ENCODE measurements at places on chromosomes 4 and X. TPM values are rescaled to one million over a fixed set of nuclear protein-coding genes. Genes with fewer than 3 reads are reported as not detected.

Gene F8A3
- 8.2 TPM for total RNA-seq

DNA sequence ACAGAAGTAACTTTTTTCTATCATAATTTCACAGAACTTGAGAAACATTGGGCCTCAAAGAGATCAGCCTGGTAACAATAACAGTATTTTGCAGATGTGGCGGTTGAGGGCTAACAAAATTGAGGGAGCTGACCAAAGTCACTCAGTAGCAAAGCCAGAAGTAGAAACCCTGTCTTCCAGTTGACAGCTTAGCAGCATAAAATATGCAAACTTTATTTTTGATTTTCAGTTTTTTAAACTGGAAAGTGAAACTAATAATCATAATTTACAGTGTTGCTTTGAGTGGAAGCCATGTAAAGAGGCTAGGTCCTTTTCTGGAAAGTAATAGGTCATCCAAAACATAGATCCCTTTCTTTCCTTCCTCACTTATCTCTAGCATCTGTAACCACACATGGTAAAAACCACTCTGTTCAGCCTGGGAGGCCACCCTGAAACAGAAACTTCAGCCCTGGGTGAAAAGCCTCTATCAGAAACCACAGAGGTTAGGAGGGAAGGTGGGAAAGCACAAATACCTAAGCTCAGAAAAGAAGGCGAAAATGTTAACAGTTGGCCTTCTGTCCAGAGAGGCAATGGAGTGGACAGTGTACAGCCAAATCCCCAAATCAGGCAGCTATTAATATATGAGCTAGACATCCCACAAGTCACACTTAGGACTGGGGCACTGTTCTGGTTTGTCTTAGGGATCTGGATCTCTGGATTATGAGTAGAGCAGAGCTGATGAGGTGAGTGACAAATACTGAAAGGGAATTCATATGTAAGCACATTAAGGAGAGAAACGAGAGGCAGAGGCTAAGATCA lies 61.1 kb upstream of the ARSJ start:
- peak; percentile 2 for DNase-seq

Gene PDCL2
- total RNA-seq = not detected

DNA sequence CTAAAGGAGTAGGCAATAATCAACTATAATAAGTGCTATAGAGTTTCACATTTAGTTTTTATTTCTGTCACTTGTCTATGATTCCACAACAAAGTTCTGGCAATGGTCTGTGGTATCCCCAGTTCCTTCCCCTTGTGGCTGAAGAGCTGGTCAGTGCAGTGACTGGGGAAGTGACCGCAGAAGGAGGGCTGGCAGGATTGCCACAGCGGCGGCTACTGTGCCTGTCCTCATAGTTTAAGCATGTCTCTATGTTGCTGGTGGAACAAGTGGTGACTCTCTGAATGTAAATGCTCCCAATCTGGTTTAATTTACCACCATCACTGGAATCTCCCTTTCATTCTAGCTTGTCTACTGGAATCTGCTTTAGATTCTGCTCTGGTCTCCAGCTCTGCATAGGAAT lies 170.6 kb upstream of the GK2 start:
- DNase-seq = no peak

DNA sequence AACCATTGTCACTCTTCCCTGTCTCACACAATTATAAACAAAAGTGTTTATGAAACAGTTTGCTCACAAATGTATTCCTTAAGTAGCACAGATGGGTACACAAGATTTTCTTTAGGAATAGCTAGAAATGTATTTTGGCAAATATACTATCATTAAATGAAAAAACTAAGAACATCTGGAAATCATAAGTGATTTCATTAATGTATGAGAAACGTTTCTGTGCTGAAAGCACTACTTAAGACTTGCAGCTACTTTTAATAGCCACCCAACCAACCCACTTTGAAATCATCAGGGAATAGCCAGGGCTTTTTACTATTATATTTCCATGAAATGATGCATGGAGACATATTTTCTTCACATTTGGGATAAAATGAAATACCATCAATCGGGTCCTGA lies 62.3 kb upstream of the NAP1L5 start:
- DNase-seq = no peak

All from activated naive CD8-positive, alpha-beta T cell treated with anti-CD3 and anti-CD28 coated beads for 36 hours (primary cell).